ENCODE measurements at places on chromosomes 2 and 18.

GRCh38 chr2:70541481-70542020, 12.1 kb downstream of the TGFA start:
- DNase-seq = peak; percentile 81

GRCh38 chr2:143128681-143129580, at the start of gene ARHGAP15:
TSS of gene ARHGAP15 (plus strand) at chr2:143129419.
- DNase-seq = no peak

- no peak for DNase-seq
Observed at GRCh38 chr18:60656553-60656952, 284.0 kb upstream of the MC4R start.

DNA sequence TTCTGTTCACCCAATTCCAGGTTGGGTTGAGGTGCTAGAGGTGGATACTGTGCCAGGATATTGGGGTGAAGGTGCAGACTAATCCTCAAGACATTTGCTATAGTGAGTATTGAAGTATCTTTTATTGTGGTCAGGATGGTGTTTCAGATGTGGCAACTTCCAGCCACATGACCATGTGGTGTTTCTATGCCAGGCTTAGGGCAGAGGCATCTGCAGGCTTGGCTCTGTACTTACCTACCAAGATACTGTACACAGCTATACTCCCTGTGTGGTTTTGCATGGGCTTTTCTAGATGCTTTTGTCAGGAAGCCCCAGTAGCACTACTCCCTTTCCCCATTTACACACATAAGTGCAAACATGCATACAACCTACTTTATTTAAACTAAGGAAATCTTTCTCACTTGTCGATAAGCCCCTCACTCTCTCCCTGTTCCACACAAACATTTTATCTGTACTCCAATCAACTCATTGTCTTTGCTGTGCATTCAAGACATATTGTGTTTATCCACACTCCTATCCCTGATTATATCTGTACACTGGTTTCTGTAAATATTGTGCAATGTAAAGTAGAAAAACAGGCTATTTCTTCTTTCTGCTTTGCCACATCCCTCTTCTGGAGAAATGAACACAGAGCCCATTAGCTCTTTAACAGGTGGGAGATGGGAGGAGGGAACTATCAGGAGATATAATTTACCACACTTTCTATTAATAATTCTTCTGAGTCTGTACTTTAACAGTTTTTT, 12.3 kb downstream of the ARL6IP6 start:
- peak; percentile 55 for DNase-seq

DNA sequence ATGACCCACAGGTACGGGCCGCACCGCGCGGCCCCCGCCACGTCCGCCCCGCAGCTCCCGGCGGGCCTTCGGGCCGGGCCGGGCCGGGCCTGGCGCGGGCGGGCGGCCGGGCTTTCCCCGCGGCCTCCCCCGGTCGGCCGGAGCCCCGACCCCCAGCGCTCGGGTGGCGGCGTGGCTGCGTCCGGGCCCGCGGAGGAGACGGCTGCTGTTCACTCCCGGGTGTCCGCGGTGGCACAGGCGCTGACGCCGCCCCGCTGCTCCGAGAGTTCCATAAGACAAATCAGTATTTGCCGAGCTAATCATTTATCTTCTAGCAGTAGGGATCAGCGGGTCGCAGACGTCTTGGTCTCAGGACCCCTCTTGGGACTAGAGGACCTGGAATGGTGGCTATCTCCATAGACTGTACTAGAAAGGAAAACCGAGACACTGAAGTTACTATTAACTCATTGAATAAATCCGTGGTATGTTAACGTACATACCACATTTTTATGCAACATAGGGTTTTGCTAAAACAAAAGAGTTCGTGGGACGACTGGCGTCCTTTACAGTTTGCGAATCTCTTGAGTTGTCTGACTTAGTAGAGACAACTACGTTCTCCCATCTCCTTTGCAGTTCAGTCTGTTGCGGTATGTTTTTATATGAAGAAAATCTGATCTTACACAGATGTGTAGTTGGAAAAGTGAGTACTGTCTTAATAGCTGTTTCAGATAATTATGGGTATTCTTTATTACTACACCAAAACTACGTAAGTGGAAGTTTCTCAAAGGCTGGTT, 500 bp downstream of the LIMS1 start:
- peak; percentile 37 for DNase-seq

DNA sequence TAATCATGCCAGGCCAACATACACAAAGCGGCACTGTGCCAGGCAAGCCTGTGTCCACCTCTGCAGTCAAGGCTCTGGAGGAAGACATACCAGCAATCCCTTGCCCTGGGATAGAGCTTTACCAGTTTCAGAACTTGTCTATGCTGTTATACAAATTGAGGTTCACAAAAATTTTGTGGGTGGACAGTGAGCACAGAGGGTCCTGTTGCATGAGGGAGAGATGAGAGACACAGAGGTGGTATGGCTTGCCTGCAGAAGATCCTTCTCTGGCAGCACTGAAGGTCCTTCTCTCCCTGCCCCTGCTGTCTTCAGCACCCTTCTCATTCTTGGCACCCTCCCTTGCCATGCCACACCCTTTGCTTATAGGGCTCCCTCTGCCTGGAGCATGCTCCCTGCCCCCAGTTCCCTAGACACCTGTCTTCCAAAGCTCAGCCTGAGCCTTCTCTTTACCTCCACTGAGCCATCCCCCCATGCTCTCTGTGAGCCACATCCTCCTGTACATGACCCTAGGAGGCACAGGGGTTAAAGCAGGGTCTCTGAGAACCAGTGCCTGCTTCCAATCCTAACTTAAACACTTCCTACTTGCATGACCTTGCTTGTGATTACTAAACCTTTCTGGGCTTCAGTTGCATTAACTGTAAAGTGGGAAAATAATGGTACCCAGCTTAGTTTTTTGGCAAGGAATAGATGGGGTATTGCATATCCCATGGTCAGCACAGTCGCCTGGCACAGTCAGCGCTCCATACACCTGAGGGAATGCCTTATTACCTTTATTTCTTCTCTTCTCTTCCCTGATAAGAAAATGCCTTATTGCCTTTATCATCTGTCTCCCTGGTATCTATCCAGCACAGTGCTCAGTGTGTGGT, 857 bp downstream of the FABP1 start:
- no peak for DNase-seq

GRCh38 chr2:151150331-151151320, 111.0 kb downstream of the RBM43 start:
- no peak for DNase-seq

DNA sequence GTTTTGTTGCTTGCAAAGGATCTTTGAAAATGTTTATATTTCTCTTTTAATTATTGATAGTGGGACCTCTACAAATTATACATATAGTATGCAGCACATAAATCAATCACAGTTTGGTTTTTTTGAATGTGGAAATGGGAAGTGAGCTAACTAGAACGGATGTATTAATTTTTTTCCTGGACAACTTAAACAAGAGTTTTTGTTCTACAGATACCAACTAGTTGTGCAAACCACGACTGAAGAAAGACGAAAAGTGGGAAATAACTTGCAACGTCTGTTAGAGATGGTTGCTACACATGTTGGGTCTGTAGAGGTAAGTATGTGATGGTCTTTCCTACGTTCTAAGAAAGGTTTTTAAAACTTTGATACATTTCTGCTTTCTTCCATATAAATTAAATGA, 39.2 kb downstream of the NDC80 start:
- DNase-seq = no peak

DNA sequence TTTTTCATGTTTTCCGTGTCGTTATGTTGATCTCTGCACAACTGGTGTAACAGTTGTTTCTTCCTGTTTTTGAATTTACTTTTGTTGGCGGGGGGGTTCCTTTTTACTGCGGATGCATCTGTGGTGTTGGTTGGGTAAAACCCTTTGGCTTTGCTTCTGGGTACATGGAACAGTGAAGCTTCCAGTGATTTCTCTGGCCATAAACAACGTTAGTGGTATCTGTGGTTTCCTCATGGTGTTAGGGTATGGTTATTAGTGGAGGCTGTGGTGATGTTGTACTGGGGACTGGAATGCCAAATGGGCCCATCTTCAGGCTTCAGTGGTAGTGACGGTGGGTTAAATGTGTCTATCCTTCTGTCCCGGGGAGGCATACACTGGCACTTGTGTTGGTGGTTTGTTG, 285.4 kb upstream of the ZNF804A start:
- no peak for DNase-seq

DNA sequence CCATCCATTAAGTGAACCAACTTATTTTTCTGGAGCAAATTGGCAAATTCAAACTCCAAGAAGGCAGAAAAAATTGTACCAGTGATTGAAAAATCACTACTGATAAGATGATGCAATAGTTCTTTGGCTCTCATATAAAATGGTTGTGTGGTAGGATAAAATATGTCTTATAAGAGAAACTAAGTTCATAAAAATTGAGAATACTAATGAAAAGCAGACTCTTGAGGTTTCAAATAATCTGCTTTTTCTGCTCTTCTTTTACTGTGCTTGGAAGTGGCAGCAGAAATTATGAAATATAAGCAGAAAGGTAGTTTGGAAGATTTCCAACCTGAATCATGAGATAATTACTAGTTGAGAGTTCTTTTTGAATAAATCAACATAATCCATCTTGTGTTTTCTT, 61.9 kb downstream of the PPP1R1C start:
- DNase-seq = no peak

DNA sequence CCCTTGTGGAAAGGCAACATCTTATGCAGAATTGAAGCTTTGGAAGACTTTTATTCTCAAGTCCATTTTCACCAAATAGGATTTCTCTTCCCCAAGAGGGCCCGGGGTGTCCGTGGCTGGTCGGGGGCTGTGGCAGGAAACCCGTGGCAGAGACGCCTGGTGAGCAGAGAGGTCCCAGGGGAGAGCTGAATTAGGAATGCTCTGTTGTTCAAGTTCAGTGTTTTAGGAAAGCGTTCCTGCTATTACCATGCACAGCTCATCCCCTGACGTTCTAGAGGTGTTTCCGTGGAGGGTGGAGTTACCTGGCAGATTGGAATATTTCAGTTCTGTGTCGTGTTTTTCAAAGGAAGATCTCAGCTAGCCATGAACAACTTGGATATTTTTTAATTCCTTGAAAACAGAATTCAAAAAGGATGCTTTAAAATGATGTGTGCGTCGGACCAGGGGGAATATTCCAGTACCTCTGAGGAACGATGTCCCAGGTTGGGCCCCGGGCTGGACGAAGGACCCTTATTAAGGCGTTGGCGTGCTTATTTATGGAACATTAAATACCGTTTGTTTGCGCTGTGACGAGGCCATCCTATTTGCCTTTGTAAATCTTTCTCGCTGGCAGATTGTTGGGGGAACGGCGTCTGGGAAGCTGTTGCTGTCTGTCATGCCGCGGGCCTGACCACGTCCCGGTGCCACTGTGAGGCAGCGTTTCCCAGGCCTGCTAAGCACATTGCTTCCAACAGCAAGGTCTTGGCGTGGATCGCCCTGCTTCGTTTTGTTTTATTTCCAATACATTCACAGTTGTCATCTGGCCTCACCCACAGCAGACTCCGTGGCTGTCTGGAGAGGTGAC, 8.2 kb downstream of the NFATC1 start:
- peak; percentile 40 for DNase-seq

GRCh38 chr18:79396431-79397246, 909 bp downstream of the NFATC1 start:
- DNase-seq = no peak

- DNase-seq = no peak
Observed at GRCh38 chr18:76328140-76328539, 166.9 kb downstream of the ZNF516 start.

GRCh38 chr2:25127646-25128045, 40.7 kb downstream of the POMC start:
- DNase-seq = no peak

DNA sequence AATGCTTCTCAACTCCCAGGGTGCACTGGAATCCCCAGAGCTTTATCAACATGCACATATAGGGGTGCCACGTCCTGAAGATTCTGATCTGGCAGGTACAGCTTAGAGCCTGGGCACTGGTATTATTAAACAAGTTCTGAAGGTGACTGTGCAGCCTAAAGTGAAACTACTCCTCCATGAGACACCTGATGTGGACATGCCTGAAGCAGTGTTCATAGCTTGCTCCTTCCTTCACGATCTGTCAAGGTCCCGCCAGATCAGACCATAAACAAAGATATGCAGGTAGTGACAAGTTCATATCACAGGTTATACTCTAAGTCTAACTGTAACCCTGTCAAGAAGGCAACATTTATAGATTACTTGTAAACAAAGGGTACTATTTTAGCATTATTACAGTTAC, 65.3 kb upstream of the DNER start:
- peak; percentile 92 for DNase-seq

- no peak for DNase-seq
Observed at GRCh38 chr2:124163840-124164239, 138.8 kb downstream of the CNTNAP5 start.

DNA sequence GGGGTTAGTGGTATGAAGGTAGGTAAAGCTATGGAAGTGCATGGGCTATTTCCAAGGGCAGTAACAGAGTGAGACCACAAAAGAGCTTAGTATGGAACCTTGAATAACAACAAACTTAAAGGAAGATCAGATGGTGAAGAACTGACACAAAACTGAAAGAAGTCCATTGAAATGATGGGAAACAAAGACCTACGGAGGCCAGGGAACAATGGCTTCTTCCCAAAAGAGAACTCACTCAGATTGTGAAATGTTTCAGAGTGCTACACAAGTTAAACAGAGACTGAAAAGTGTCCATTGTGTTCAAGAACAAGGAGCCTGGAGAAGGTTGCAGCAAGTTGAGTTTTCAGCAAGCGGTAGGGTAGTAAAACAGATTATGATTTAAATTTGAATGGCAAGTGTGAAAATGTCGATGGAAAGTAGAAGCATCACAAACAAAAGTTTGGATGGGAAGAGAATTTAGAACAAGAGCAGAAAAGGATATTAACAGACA, 700.0 kb upstream of the NXPH2 start:
- DNase-seq = no peak

DNA sequence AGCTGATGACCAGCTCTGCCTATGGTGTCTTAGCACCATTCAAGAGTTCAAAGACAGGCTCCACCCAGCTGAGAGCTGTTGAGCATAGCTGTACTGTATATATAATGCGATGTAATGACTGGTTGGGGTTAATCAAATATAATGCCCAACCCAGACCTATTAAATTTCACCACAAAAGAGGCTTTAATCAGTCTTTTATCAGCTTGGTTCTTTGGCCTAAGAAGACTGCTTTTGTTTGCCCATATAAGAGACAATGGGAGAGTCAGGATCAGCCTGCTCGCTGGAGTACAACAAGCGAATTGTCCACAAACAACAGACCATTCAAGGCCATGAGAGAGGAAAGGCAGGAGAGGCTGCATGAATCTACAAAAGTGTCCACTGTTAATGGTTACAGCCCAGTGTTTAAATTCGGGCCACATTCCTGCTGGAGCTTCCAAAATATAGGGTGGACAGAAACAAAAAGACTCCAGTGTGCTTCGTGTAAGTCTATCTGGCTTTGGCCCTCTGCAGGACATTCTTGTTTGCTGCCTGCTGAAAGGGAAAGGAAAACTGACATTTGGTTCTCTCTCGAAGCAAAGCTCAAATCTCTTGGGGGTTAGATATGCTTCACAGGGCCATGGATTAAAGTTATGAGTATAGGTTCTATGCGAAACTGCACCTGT, 299.0 kb upstream of the FBXO11 start:
- DNase-seq = no peak

DNA sequence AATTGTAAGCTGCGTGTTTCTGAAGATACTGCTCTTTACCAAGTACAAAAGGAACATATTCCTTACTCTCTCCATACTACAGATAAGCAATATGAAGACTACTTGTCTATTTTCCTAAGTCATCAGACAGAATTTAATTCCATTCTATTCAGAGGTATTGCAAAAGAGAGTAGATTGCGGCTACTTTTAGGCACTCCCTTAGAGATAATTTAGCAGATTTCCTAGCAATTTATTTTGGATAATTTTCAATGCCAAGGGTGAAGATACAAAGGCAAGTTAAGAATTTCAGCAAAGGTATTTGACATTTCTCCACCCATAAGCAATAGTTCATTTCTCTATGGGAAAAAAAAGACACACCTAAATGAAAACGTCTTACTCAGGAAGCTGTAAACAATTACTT, 161.1 kb downstream of the PDE1A start:
- no peak for DNase-seq

- peak; percentile 60 for DNase-seq
Observed at GRCh38 chr2:240560084-240560479, at the start of gene DUSP28. TSS of gene DUSP28 (plus strand) at chr2:240560357. CDS start at chr2:240560685, 328 bp downstream.
